ENCODE measurements at places on chromosomes 1 and 21. TPM values are rescaled to one million over a fixed set of nuclear protein-coding genes. Genes with fewer than 3 reads are reported as not detected.

The TUFT1 gene
- 8.1 TPM for total RNA-seq

The RIPPLY3 gene
- total RNA-seq = not detected

The ACTN2 gene
- total RNA-seq = 0.90 TPM

The TEKT2 gene
- total RNA-seq = 0.90 TPM

The GPR37L1 gene
- total RNA-seq = 26.0 TPM

The IGFN1 gene
- total RNA-seq = not detected

The PTPRC gene
- 14.0 TPM for total RNA-seq

The RXRG gene
- total RNA-seq = 10.7 TPM

The MEX3A gene
- 0.42 TPM for total RNA-seq

DNA sequence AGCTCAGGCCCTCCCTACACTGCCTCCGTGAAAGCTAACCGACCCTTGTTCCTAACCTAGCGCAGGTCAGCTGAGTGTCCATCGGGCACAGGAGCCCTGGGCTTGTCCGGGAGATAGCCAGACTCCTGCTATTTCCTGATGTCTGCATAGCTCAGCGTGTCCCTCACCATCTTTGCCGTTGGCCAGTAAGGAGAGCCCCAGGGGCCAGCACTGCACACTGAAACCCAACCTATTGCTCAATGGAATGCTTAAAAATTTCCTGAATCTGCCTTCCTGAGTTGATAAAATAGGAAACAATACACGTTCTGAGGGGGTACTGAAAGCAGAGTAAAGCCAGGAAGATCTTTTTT is 2.2 kb downstream of the RUNX1 start:
- no peak for DNase-seq

DNA sequence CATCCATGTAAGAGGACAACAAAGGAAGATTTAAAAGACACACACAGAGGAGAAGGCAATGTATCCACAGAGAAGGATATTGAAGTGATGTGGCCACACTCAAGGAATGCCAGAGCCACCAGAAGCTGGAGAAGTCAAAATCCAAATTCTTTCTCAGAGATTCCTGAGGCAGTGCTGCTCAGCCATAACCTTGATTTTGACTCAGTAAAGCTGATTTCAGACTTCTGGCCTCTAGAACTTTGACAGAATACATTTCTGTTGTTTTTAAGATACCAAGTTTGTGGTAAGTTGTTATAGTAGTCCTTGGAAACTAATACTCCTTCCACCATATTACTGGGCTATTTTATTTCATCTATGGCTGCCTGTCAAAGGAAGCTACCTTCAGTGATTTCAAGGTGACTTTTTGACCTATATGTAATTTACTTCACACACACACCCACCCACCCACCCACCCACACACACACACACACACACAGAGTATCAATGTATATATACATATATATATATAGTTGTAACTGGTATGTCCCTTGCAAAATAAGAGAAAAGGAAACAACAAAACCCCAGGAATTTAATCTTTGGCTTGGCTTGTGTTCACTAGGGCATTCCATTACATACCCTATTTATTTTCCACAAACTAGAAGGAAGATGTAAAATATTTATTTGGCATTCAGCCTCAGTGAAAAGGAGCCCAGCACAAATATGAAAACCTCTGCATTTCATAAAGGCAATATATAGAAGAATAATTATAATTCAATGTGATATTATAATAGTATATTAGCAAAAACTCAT is 142.1 kb upstream of the PTGFR start:
- DNase-seq = no peak

GRCh38 chr1:109931189-109931731 is 20.6 kb downstream of the CSF1 start:
- peak; percentile 77 for DNase-seq

- DNase-seq = no peak
Observed at GRCh38 chr1:219465212-219466093, 147.5 kb downstream of the ZC3H11B start.

- peak; percentile 6 for DNase-seq
Observed at GRCh38 chr1:155598842-155599331, 11.1 kb upstream of the MSTO1 start.

DNA sequence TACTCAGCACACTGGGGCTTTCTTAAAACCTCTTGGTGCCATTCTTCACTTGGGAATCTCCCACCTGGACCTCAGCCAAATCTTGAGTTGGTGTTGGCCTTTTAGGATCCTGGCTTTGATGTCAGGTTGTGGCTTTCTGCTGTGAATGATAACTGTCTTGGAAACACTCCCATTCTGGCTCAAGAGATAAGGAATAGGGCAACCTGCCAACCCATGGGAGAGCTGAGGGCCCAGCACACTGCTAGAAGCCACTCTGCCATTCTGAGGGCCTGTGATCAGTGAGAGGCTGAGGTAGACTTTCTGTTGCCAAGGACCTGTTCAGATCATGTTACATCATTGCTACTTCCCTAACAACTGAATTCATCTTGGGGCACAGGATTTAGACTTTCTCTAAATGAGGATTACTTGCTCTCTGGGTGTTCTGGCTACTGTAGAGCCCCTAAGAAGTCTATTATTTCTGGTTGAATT is 45.8 kb downstream of the TTC39A start:
- DNase-seq = no peak

- DNase-seq = no peak
Observed at GRCh38 chr1:205435578-205436573, 14.0 kb upstream of the LEMD1 start.

DNA sequence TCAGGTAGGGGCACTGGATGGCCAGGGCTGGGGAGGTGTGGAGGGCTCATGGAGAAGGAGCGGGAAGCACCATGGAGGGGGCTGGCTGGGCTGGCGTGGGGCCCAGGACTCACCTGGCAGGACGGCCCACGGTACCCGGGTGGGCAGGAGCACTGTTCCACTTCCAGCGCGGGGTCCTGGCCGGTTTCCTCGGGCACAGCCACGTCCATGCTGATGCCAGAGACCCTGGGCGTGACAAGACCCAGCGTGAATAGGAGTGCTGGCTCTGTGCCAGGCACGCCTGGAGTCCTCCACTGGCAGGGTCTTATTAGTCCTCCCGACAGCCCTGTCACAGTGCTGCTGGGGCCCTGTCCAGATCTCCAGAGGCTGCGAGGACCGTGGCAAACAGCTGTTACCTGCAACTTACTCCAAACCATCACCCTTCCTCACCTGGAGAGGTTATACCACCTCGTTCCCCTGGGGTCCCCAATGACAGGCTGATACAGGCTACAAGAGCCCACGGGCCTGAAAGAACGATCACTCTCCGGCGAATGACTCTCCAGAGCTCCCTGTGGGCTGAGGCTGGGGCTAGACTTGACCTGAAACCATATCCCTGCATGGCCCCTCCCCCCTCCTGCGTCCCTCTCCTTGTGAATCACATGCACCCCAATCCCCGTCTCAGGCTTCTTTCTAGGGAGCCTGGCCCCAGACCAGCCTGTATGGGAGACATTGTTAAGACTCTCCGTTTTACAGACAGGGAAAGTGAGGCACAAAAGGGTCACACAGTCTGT is 62.1 kb downstream of the HSPG2 start:
- no peak for DNase-seq

DNA sequence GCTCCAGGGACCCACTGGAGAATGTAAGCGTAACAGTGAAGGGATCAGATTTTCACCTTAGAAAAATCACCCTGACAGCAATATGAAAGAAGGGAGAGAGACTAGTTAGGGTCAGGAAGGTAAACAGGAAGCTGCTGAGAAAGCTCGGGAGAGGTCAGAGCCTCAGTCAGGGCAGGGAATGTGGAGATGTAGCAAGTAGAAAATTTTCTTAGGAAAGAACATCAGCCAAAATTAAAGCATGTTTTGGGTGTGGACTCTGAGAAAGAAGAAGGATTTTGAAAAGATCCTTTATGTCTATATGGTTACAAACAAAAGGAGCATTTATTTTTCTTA is 16.7 kb upstream of the ERICH3 start:
- no peak for DNase-seq

DNA sequence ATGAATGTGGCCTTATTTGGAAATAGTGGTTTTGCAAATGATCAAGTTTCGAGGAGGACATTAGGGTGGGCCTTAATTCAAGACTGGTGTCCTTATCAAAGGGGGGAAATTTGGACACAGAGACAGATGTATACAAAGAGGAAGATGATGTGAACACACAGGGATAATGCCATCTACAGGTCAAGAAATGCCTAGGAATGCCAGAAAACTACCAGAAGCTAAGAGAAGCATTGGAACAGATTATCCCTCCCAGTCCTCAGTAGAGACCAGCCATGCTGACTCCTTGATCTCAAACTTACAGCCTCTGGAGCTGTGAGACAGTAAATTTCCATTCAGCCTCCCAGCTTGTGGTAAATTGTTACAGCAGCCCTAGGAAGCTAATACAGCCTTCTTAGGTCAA is 151.4 kb downstream of the PTGER3 start:
- DNase-seq = no peak

DNA sequence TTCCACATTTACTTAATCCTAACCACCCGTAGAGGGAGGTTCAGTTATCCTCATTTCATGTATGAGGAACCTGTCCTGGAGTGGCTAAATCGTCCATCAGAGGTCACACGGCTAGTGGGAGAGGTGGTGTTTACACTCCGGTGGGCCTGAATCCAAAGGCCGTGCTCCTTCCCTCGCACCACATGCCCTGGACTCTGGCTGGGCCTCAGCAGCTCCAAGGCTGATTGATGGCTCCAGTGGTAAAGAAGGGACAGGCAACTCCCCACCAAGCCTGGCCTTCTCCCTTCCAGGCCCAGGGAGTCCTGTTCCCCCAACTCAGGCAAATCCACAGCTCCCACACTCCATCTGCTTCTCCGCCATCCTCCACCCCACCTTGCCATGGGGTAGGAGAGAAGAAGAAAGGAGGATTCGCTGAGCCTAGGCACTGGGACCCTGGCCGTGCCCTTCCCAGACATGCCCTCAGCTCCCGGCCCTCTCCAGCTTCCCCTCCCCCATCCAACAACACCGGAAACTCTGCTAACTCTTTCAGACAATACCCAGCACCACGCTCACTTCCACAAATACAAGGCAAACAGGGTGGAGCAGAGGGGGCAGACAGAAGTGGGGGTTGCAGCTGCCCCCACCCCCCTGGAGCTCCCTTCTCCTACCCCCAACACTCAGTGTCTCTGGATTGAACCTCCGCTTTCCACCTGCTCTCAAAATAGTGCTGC is 10.9 kb downstream of the ARHGEF2 start:
- DNase-seq = no peak

- DNase-seq = no peak
Observed at GRCh38 chr1:51518033-51518585, 957 bp downstream of the EPS15 start.

DNA sequence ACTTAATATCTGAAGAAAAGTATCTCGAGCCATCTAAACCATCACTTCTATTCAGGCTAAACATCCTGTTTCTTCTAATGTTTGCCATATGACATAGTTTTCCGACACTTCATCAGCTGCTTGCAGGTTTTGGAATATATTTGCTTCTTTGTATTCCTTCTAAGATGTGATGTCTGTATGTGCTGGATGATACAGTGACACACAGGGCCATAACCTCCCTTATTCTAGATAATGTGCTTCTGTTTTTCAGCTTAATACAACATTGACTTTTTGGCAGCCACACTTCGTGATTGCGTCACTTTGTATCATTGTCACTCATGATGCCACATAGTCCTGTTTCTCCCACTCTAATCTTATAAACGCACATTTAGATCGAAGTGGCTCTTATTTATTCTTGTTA is 156.3 kb downstream of the CRB1 start:
- no peak for DNase-seq

DNA sequence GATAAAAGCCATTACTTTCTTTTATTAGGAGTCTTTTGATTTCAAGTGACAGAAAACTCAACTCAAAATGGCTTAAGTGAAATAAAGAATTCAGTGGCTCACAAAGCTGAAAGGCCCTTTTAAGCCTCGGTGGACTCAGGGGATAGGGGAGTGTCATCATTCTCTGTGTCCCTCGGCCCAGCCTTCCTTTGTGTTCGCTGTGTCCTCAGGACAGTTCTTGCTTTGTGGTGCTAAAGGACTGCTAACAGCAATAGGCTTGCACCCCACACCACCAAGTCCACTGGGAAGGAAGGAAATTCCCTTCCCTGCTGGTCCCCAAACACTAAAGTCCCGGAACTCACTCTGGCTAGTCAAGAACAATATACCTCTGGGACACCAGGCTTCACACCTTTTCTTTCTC is 129.2 kb downstream of the NTPCR start:
- no peak for DNase-seq

DNA sequence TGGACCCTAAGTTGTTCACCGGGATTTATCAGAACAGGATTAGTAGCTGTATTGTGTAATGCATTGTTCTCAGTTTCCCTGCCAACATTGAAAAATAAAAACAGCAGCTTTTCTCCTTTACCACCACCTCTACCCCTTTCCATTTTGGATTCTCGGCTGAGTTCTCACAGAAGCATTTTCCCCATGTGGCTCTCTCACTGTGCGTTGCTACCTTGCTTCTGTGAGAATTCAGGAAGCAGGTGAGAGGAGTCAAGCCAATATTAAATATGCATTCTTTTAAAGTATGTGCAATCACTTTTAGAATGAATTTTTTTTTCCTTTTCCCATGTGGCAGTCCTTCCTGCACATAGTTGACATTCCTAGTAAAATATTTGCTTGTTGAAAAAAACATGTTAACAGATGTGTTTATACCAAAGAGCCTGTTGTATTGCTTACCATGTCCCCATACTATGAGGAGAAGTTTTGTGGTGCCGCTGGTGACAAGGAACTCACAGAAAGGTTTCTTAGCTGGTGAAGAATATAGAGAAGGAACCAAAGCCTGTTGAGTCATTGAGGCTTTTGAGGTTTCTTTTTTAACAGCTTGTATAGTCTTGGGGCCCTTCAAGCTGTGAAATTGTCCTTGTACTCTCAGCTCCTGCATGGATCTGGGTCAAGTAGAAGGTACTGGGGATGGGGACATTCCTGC is 3.9 kb upstream of the OLFML3 start:
- DNase-seq = no peak

DNA sequence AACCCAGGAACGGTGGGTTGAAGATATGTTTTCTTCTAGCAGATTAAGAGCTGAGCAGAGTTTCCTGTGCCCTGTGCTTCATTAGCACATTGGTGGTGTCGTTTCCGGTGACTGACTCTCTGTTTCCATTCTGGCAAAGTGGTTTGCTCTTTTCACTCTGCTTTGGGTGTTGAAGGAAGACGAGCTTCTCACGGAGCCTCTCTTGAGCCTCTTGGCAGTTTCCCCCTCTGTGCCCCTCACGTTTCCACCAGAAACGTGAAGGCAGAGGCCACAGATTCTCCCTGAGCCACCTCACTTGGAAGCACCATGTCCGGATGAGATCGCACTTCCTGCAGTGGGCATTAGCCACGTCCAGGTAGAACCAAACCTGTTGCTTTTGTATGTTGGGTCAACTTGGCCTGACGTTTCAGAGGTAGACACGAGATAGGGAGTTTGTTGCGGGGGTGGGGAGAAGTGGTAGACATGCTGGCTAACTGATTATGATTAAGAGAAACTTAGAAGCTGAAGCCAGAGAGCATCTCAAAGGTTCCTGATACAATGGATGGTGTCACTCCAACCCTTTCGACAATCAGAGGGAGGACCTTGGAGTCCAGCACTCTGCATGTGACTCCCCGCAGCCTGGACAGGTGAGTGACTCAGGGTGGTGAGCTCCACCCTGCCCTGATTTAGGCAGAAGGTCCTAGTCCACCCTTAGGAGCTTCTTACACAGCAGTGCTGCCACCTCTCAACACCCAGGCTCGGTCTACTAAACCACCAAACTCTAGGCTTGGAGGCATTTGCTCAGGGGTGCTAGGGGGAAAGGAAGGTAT is at the start of gene LAX1:
LAX1 (plus strand) TSS at position 155 of the 809 bp plus-strand sequence; CDS start at position 538, 383 bp downstream.
- no peak for DNase-seq
